ENCODE measurements at places on chromosomes 7 and 10.

GRCh38 chr10:76149602-76150138 lies 718.2 kb downstream of the LRMDA start:
- H3K36me3 ChIP-seq = peaks cover 18% of the 10 kb centered on the region
- H3K27me3 ChIP-seq = no peaks in the 10 kb centered on the region
- DNase-seq = no peak
- peaks cover 9% of the 10 kb centered on the region for H3K4me1 ChIP-seq
- peak overlapping the region; percentile 66 for H3K27ac ChIP-seq

GRCh38 chr10:70695241-70696030 lies 23.1 kb downstream of the ADAMTS14 start:
- peaks cover 6% of the 10 kb centered on the region for H3K4me1 ChIP-seq
- no peak overlapping the region for H3K27ac ChIP-seq
- H3K27me3 ChIP-seq = peaks cover 2% of the 10 kb centered on the region

DNA sequence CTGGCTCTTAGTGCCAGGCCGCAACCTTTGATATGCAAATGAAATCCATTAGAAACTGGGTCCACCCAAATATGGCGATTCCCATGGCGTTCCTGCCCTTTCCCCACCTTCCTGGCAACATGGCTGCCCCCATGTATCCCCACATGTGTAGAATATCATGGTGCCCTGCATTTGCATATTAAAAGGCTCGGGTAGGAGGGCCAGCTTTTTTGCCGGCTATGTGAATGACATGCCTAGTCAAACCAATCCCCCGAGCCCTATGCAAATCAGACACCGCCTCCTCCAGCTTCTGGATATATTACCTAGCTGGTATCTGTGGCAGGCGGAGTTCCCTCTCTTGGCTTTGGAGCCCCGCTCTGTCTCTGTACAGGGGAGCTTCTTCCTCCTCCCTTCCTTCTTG lies 18.3 kb downstream of the MMS19 start:
- H3K4me3 ChIP-seq = no peak overlapping the region
- peaks cover 3% of the 10 kb centered on the region for H3K36me3 ChIP-seq
- peaks cover 4% of the 10 kb centered on the region for H3K4me1 ChIP-seq
- no peaks in the 10 kb centered on the region for H3K27me3 ChIP-seq
- no peak overlapping the region for H3K27ac ChIP-seq

GRCh38 chr7:139648391-139648861 lies 124.9 kb downstream of the CLEC2L start:
- peaks cover 36% of the 10 kb centered on the region for H3K4me1 ChIP-seq
- DNase-seq = no peak
- H3K27me3 ChIP-seq = peaks cover 1% of the 10 kb centered on the region
- no peaks in the 10 kb centered on the region for H3K36me3 ChIP-seq
- peak overlapping the region; percentile 67 for H3K27ac ChIP-seq
- peak overlapping the region; percentile 60 for H3K4me3 ChIP-seq

- no peaks in the 10 kb centered on the region for H3K27me3 ChIP-seq
- no peak overlapping the region for H3K4me3 ChIP-seq
- H3K4me1 ChIP-seq = peaks cover 2% of the 10 kb centered on the region
Measured at GRCh38 chr10:1933215-1933614, 195.9 kb upstream of the ADARB2 start.

GRCh38 chr10:29874606-29875269 lies 184.6 kb downstream of the JCAD start:
- H3K4me1 ChIP-seq = peaks cover 27% of the 10 kb centered on the region
- H3K27ac ChIP-seq = no peak overlapping the region
- H3K27me3 ChIP-seq = peaks cover 12% of the 10 kb centered on the region
- H3K4me3 ChIP-seq = no peak overlapping the region
- no peaks in the 10 kb centered on the region for H3K36me3 ChIP-seq

DNA sequence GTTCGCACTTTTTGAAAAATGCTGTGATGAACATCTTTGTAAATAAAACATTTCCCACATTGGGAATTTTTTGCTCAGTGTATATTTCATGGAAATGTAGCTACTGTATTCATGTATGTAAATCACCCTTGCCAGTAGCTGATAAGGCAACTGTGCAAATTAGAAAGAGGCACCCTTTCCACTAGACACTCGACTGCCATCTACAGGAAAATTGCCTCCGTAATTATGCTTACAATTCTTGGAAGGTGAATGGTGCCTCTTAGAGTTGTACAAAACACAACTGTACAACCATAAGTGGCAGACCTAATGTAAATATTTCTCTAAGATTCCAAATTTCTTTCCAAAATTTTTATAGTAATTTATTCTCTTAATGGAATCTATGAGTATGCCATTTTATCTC lies 491.7 kb downstream of the CCSER2 start:
- peaks cover 5% of the 10 kb centered on the region for H3K27me3 ChIP-seq
- H3K4me3 ChIP-seq = no peak overlapping the region
- no peaks in the 10 kb centered on the region for H3K36me3 ChIP-seq
- no peak for DNase-seq

DNA sequence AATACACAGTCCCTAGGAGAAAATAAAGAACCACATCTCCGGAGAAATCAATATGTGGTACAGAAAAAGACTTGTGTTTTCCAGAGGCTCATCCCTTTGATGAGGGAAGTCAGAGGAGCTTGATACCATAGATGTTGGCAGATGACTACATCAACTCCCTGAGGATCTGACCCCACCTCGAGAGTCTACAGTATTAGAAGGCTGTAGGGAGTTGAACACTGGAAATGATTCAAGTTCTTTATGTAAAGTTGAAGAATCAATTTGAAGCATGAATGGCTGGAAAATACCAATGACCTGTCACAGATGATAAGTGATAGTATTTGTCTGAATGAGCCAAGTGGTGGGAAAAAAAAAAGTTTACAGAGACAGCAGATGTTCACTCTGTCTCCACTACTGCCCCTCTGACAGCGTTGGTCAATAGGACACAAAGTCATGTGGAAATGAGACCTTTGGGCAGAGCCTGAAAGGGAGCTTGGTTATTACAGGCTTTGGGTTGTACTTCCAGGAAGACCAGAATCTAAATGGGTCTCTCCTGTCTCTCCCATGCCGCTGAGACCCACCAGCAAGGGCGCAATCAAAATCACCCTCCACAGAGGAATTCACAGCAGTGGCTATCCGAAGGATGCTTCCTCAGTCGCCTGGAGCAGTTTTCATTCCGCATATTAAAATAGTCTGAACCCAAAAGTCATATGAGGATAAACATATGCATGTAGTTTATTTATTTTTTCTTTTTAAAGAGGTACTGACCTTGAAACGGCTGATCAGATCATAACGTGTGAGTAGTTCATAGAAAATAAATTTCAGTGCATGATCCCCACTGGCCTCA lies 185.7 kb downstream of the PPP1R17 start:
- H3K27ac ChIP-seq = no peak overlapping the region
- H3K27me3 ChIP-seq = no peaks in the 10 kb centered on the region
- H3K36me3 ChIP-seq = peaks cover 12% of the 10 kb centered on the region

GRCh38 chr7:92397542-92397941 lies 49.7 kb upstream of the GATAD1 start:
- no peak overlapping the region for H3K4me3 ChIP-seq
- no peaks in the 10 kb centered on the region for H3K4me1 ChIP-seq
- no peak for DNase-seq
- no peak overlapping the region for H3K27ac ChIP-seq

- no peak overlapping the region for H3K27ac ChIP-seq
- no peaks in the 10 kb centered on the region for H3K27me3 ChIP-seq
- H3K4me1 ChIP-seq = peaks cover under 1% of the 10 kb centered on the region
- H3K4me3 ChIP-seq = no peak overlapping the region
- no peak for DNase-seq
Measured at GRCh38 chr7:148374396-148375259, 215.9 kb upstream of the C7orf33 start.

- H3K27me3 ChIP-seq = no peaks in the 10 kb centered on the region
- no peaks in the 10 kb centered on the region for H3K4me1 ChIP-seq
- H3K27ac ChIP-seq = no peak overlapping the region
- peaks cover 2% of the 10 kb centered on the region for H3K36me3 ChIP-seq
- DNase-seq = no peak
- H3K4me3 ChIP-seq = no peak overlapping the region
Measured at GRCh38 chr10:107496594-107496993, 332.1 kb upstream of the SORCS1 start.

DNA sequence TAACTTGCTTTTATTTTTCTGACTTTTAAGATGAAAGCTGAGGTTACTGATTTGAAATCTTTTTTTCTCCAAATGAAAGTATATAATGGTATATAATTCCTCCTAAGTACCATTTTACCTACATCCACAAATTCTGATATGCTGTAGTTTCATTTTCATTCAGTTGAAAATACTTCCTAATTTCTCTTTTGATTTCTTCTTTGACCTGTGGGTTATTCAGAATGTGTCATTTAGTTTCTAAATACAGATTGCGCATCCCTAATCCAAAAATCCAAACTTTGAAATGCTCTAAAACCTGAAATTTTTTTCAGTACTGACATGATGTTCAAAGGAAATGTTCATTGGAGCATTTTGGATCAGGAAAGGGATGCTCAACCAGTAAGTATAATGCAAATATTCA lies 168.7 kb downstream of the CELF2 start:
- DNase-seq = no peak
- no peak overlapping the region for H3K4me3 ChIP-seq
- peaks cover 17% of the 10 kb centered on the region for H3K4me1 ChIP-seq

DNA sequence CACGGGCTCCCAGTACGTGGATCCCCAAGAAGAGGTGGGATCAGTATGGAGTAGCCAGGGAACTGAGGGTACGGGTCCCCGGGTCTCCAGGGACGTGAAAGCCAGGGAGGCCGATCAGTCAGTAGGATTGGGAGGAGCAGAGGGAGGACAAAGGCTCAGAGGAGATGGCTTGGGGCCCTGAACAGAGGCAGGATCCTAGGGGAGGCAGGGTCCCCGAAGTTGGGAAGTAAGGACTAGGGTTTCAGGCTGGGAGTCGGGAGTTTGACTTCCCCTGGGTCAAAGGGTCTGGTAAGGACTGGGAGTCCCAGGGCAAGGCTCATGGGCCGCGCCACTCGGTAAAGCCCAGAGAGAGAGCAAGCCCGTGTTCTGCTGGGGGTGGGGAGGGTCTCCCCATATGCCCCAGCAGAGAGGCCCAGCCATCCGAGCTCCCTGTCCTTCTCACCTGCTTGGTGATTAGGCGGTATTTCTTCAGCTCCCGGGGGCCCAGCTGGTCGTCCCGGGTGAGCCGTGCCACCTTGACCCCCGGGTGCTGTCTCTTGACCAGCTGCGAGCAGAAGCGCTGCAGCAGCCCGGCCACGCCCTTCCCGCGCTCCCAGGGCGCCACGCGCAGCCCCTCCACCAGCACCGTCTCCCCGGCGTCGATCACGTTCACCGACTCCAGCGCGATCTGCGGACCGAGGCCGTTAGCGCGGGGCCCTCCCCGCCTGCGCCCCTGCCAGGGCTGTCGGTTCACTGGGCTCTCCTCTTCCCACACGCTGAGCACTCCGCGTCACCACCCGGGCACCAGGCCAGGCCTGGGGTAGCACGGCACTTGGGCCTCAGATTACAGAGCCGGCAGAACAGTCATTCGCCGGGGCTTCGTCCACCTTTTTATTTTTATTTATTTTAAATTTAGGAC lies 7.0 kb downstream of the NAT16 start:
- no peak overlapping the region for H3K27ac ChIP-seq
- peaks cover 16% of the 10 kb centered on the region for H3K4me1 ChIP-seq
- peak overlapping the region; percentile 73 for H3K4me3 ChIP-seq

DNA sequence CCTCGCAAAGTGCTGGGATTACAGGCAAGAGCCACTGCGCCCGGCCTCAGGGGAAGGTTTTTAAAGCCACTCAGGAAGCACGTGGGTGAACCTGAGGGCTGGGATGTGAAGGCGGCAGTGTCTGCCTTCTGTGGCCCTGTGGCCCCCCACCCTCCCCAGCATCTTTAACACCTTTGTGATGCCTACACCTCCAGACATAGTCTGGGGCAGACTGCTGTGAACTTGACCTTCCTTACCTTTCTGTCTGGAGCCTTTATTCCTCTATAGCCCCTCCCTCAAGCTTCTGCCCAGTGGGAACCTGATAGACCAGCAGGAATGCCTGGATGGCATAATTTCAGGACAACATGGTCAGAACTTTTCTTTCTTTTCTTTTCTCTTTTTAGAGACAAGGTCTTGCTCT lies 550.2 kb downstream of the GALNT17 start:
- peaks cover 9% of the 10 kb centered on the region for H3K27me3 ChIP-seq
- DNase-seq = no peak
- no peaks in the 10 kb centered on the region for H3K36me3 ChIP-seq
- H3K4me1 ChIP-seq = peaks cover 15% of the 10 kb centered on the region
- no peak overlapping the region for H3K27ac ChIP-seq

Data from glutamatergic neuron (in vitro differentiated cells).